IMR-90 (cell line): ENCODE measurements at places on chromosomes 12 and 14. TPM values are rescaled to one million over a fixed set of nuclear protein-coding genes. Genes with fewer than 3 reads are reported as not detected.

DNA sequence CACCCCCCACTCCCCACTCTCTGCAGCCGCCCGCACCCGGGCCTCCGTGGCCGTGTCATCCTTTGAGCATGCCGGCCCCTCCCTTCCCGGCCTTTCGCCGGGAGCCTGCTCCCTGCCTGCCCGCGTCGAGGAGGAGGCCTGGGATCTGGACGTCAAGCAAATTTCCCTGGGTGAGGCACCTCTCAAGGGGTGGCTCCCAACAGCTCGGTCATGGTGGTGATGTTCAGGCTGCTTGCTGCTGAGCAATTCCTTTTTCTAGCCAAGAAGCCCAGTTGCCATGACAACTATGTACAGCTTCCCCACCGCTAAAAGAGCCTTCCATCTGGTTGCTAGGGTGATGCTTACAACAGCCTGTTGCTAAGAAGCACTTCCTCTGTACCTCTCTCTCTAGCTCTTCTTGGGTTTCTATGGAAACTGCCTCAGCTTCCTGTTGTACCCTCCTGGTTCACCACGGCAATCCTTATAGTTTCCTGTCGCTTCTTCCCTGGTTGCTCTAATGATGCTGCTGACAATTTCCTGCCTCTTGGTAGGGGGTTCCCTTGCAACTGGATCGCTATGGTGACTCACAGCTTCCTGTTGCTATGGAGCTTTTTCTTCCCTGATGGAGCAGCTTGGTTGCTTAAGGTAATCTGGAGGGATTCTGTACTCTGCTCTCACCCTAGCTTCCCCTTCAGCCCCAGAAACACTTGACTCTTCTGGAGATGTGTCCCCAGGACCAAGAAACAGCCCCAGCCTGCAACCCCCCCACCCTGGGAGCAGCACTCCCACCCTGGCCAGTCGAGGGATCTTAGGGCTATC, 11.0 kb downstream of the ZNF219 start:
- DNase-seq = peak; percentile 98

DNA sequence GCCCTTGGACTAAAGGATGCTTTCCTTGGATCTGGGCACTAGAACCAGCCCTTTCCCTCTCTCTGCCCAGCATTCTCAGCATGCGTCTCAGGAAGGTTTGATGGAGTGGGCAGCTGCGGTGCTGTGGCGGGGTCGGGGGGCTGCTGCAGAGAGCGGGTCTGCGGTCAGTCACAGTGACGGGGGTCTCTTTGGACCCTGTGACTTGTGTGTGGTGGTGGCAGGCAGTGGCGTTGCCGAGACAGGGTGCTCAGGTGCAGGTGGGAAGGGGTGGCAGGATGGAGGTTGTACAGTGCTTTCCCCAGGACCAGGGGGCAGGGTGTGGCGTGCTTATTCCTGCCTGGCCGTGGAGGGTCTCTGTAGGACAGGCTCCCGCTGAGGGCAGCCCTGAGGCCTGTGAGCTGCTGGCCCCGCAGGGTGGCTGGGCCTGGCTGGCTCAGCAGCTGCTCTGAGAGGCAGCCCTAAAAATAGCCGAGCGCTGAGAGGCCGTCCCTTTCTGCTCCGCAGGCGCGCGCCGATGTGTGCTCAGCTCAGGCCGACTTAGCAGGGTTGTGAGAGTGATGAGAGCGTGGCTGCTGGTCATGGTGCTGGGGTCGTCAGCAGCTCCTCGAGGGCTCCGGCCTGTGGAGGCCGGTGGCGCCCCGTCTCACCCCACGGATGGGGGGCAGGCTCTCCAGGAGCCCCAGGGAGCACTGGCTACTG, 9.7 kb downstream of the PACS2 start:
- DNase-seq = no peak

GRCh38 chr14:31139301-31139847, 68.2 kb downstream of the HECTD1 start:
- DNase-seq = no peak

DNA sequence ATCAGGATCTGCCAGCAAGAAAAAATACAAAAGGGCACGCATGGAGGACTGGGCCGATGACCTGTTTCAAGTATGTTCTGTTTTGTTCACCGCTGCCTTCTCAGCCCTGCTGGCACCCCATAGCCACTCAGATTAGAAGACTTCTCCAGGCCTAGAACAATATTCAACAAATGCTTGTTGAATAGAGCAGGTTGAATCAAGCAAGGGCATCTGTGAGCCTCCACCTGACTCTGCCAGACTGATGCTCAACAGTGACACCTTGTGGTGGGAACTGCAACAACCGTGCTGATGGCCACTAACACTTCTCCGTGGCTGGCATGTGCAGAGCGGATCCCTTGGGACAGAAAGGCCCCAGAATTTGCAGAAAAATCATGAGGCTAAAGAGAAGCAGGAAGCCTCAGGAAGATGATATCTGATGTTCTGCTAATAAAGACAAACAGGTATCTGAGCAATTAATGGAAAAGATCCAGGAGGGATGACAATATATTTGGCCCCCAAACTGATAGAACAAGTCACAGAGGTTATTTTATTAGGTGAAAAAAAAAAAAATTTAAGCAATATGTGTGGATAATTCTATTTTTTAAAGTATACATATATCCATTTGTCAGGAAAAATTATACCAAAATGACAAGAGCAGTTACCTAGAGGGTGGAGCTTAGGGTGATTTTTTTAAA, 114.3 kb downstream of the KSR2 start:
- DNase-seq = peak; percentile 23

- DNase-seq = peak; percentile 34
Observed at GRCh38 chr12:106981788-106982187, 5.2 kb downstream of the MTERF2 start.

GRCh38 chr12:63966606-63966975, 122.1 kb downstream of the SRGAP1 start:
- no peak for DNase-seq

DNA sequence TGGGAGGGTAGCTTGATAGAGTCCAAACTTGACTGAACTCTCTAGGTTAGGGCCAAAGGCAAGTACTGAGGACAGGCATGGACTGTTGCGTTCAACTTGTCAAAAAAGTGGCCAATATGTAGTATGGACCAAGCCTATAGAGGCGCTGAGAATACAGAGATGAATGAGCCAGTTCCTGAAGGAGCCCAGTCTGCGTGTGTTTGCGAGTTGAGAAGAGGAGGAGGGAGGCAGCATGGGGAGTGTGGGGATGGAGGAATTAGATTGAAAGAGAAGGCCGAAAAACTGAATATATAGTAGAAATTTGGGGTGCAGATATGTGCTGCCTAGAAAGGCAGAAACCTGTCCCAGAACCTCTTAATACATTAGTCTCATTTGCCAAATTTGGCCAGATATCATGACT, 412.4 kb downstream of the PCNX1 start:
- peak; percentile 36 for DNase-seq

DNA sequence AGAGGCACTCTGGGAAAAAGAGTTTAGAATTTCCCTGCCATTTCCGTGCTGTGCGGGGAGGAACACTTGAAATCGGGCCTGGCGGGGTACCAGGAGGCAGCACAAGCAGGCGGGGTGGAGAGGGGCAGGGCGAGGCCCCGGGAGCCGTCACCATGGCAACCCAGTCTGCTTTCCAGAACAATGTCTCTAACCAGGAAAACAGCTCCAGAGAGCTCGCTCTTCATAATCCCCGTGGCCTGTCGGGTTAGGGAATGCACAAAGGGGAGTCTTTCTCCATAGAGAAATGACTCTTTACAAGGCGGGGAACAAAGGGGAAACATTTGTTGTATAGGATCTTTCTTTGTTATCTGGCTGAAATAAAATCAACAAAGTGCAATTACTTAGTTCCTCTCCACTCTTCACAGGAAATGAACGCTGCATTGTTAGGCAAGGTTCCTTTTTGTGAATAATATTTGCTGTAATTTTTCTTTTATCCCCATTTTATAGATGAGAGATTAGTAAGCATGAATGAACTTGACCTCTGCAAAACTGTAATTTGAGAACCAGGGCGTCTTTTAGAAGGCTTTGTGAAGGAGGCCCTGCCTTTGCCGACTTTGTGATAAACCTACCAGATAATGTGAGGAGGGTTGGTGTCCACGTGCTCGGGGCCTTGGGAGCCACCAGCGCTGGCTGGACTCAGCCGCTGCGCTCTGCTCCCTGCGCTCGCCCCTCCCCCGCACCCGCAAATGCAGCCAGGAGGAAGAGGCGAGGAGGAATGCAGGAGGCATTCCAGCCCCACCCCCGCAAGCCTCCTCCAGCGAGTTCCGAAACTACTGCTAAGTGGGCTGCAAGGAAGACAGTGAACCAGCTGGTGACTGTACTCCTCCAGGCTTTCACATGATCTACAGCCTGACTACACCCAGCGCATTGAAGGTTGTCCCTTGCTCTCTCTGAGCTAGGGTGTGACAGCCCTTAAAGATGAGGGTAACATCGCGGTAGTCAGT, 105.2 kb upstream of the ATF7IP start:
- peak; percentile 93 for DNase-seq

ANO4 gene
- 7.2 and 10.2 TPM in 2 replicates for total RNA-seq

PLA2G1B gene
- not detected in 2 replicates for total RNA-seq

CCDC38 gene
- total RNA-seq = not detected in 2 replicates

- DNase-seq = no peak
Observed at GRCh38 chr14:64126548-64126947, 167.6 kb downstream of the ESR2 start.

- no peak for DNase-seq
Observed at GRCh38 chr12:131001493-131001892, 47.8 kb downstream of the ADGRD1 start.

DNA sequence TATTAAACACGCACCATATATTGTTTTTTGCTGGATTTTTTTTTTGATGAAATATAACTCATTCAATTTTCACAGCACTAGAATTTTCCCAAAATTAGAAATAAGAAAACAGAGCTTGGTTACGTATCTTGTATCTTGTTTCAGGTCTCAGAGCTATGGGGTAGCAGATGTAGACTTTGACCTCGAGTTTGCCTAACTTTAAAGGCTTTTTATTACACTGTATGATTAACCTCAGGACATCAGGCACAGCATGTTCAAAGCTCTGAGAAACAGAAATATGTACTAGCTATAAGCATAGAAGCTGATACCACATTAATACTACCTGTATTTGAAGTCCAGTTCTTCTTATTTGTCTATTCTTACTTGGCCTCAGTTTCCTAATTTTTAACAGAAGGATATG, 171.9 kb upstream of the KITLG start:
- DNase-seq = no peak

GRCh38 chr12:52212701-52213563, 20.1 kb upstream of the KRT7 start:
- DNase-seq = no peak

GRCh38 chr14:73025544-73025943, 1.4 kb downstream of the ZFYVE1 start:
- DNase-seq = peak; percentile 42

- peak; percentile 78 for DNase-seq
Observed at GRCh38 chr12:56574210-56574609, 52.6 kb downstream of the RBMS2 start.

DNA sequence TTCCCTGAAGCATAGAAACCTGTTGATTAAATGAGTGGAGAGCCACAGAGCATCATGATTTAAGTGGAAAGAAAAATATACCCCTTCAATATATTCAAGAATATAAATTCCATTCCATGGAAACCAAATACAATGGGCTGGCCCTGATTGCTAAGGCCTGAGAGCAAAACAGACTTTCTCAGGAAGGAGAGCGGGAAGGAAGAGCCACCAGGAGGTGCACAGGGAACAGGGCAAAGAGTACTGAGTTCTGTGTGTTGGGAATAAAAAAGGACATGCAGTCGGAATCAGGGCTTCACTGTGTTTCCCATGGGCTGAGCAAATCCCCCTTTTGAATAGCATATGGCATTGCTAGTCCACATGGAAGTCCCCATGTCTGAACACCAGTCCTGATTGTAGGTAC, 69.7 kb upstream of the PLEKHG3 start:
- no peak for DNase-seq

GRCh38 chr12:22974865-22975264, 349.9 kb downstream of the ETNK1 start:
- peak; percentile 94 for DNase-seq

MGAT4C gene
- total RNA-seq = not detected in 2 replicates

- no peak for DNase-seq
Observed at GRCh38 chr12:44240186-44240585, 404.3 kb downstream of the TMEM117 start.

LRRK2 gene
- 0.54 and 1.1 TPM in 2 replicates for total RNA-seq

SNX6 gene
- 116 and 166 TPM in 2 replicates for total RNA-seq

DNA sequence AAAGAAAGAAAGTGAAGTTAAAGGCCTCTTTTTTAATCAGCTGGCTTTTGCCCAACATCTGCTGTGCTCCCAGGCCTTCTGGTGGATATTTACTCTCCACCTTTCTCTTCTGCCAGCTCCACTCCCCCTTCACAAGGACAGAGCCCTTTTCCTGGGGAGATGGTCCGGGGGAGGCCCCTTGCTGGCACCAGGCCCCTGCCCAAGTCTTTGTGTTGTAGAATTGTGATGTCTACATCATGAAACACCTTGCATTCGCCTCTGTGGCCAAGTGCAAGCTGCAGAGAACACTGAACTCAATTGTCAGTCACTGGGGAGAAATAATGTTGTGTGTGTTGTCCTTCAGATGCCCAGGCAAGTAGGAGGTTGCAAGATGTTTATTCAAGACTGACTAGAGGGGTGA, 150.3 kb downstream of the DPF3 start:
- DNase-seq = no peak

C12orf76 gene
- 5.0 and 6.7 TPM in 2 replicates for total RNA-seq

NYNRIN gene
- total RNA-seq = 1.7 and 2.2 TPM in 2 replicates

SLCO1B1 gene
- total RNA-seq = not detected in 2 replicates

DNA sequence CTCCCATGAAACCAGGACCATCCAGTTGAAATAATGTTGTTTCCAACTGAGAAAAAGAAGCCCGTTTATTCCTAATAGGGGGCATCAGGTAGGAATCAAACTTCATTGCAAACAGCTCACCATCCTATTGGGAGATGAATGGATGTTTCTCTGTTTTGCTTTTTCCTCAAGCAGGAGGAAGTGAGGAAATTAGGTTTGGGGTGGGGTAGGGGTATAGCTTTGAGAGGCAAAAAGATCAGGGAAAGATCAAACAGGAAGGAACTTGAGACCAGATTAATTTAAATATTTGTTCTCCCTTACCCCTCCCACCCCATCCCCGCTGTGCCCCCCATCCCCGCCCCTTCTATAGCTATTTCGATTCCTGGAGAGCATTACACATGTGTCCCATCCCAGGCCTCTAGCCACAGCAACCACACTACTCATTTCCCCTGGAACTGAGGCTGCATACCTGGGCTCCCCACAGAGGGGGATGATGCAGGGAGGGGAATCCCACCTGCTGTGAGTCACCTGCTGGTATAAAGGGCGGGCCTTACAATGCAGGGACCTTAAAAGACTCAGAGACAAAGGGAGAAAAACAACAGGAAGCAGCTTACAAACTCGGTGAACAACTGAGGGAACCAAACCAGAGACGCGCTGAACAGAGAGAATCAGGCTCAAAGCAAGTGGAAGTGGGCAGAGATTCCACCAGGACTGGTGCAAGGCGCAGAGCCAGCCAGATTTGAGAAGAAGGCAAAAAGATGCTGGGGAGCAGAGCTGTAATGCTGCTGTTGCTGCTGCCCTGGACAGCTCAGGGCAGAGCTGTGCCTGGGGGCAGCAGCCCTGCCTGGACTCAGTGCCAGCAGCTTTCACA, at the start of gene IL23A:
IL23A (plus strand) TSS at position 577 of the 850 bp plus-strand sequence; CDS start at position 738, 161 bp downstream.
- peak; percentile 59 for DNase-seq

DNA sequence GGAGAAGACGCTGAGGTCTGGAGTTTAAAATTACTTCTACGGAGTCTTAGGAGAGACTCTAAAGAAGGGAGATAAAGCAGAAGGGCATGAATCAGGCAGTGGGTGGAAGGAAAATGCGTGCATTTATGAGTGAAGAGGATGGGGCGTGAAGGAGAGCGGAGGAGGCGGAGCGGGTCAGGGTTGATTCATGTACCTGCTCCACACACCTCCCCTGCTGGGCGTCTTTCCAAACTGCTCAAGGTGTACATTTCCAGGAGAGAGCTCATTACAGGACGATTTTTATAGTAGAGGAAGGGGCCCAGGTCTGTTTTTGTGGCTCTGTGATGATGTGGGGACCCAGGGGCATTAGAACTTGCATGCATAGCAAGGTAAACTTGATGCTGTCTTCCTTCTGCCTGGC, 65.0 kb upstream of the ASPG start:
- DNase-seq = no peak
